Fibroblast of the aortic adventitia (primary cell): ENCODE measurements at places on chromosomes 2 and 18. TPM values are rescaled to one million over a fixed set of nuclear protein-coding genes. Genes with fewer than 3 reads are reported as not detected.

SLC9A4 gene
- total RNA-seq: not detected in 2 replicates

ANKRD53 gene
- total RNA-seq: 1.1 and 6.5 TPM in 2 replicates

TTR gene
- not detected in 2 replicates for total RNA-seq

MAP4K4 gene
- 193 and 208 TPM in 2 replicates for total RNA-seq
